ENCODE measurements at places on chromosomes 6 and 20. TPM values are rescaled to one million over a fixed set of nuclear protein-coding genes. Genes with fewer than 3 reads are reported as not detected.
A peak's percentile ranks its signal among the peaks of the same experiment; 100 is the strongest.

Gene PPP1R10
- 47.1 TPM for total RNA-seq

DNA sequence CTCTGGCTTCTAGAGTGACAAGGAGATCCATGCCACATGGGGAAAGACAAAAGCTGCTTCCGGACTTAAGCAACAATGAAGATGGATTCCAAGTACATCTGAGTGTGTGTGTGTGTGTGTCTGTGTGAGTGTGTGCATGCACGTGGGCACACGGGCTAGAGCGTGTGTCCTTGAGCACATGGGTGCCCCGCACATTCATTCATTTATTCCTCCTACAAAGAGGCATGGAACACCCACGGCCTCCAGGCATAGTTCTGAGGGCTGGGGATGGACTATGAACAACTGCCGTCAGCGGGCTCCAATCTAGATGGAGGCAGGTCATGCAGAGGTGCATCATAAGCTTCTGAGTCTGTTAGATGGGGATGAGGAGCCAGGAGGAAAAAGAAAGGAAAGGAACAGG is 49.1 kb downstream of the GRM4 start:
- H3K27me3 ChIP-seq: peaks cover 16% of the 10 kb centered on the region
- H3K4me1 ChIP-seq: no peaks in the 10 kb centered on the region
- H3K27ac ChIP-seq: no peak overlapping the region
- H3K4me3 ChIP-seq: no peak overlapping the region

GRCh38 chr6:130758813-130759212 is 68.4 kb upstream of the SMLR1 start:
- H3K4me1 ChIP-seq: no peaks in the 10 kb centered on the region
- no peaks in the 10 kb centered on the region for H3K27me3 ChIP-seq
- H3K36me3 ChIP-seq: no peaks in the 10 kb centered on the region

- H3K4me1 ChIP-seq: no peaks in the 10 kb centered on the region
- no peaks in the 10 kb centered on the region for H3K36me3 ChIP-seq
- H3K4me3 ChIP-seq: no peak overlapping the region
- H3K27ac ChIP-seq: no peak overlapping the region
- H3K27me3 ChIP-seq: no peaks in the 10 kb centered on the region
These were observed 14.2 kb downstream of the MMP24OS start for GRCh38 chr20:35263532-35264341.

- peak overlapping the region; percentile 85 for H3K27ac ChIP-seq
- peak; percentile 26 for DNase-seq
- peaks cover 17% of the 10 kb centered on the region for H3K4me1 ChIP-seq
- peak overlapping the region; percentile 74 for H3K4me3 ChIP-seq
- H3K27me3 ChIP-seq: peaks cover 54% of the 10 kb centered on the region
These were observed 525 bp upstream of the MAK start for GRCh38 chr6:10838794-10839333.

DNA sequence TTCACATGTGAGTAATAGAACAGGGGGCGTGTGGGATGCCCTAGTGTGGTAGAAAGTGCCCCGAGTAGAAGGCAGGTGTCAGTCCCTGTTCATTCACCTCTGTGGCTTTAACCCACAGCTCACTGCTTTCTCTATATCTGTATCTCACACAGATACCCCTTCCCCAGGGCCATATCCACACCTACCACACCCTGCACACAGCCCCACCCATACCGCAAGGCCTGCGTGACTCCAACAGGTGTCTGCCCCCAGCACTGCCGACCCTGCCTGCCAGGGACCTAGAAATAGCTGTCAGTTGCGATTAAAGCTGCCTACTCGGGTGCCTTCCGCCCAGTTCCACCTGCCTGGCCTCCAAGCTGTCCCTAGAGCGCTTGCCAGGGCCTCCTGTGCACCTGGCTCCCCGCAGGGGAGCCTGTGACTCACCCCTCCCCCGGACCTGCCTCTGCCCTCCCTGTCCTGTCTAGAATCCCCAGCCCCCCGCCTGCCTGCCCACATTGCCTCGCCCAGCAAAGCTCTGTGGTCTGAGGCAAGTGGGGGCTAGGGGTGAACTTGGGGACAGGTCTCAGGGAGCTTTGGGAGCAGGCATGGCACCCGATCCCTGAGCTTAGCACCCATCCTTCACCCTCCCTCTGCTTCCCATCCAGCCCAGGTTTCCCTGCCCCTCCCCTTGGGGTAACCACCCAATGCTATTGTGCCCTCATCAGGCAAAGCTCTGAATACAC is 38.3 kb upstream of the ID1 start:
- H3K27me3 ChIP-seq: no peaks in the 10 kb centered on the region
- H3K4me3 ChIP-seq: no peak overlapping the region
- peak; percentile 35 for DNase-seq
- H3K4me1 ChIP-seq: peaks cover 17% of the 10 kb centered on the region
- H3K27ac ChIP-seq: peak overlapping the region; percentile 68
